ENCODE measurements at places on chromosomes 3 and 15.
A peak's percentile ranks its signal among the peaks of the same experiment; 100 is the strongest.

DNA sequence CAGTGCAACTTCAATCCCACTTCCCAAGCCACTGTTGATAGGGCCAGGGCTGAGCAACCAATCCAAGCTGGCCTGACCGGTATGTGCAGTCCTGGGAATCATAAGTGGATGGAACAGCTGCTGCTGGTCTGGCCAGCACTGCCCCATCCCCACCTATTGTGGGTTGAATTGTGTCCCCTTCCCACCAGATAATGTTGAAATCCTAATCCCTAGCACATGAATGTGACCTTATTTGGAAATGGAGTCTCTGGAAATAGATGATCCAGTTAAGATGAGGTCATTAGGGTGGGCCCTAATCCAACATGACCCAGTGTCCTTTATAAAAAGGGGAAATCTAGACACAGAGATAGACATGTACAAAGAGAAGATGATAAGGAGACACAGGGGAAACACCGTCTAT lies 13.7 kb upstream of the PDIA5 start:
- DNase-seq = peak; percentile 38

DNA sequence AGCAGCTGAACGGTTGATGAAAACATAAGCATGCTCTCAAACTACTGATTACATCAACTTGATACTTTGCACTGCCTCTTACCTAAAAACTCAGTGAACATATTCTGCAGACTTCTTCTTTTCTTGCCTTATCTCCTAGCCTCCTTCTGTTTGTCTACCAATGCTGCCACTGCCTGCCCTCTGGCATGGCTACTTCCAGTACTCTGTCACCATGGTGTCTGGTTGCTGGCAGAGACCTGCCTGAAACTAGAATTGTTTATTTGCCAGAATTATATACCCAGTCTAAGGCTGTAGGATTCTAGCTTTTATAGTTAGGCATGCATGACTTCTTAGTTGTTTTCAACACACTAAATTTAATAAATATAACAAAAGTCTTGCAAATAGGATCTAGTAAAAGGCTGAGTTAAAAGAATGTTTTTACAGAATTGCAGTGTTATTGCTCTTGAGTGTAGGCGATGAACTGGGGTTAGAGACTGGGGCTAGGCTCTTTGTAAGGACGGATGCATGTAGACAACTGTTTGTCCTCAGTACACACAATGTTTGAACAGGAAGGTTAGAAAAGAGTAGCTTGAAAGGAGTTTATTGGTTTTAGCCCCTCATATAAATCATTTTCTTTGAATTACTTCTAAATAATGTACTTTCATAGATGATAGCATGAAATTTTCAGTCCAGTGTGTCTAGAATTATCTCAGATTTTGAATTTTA lies 116.3 kb downstream of the KCNAB1 start:
- no peak for DNase-seq

DNA sequence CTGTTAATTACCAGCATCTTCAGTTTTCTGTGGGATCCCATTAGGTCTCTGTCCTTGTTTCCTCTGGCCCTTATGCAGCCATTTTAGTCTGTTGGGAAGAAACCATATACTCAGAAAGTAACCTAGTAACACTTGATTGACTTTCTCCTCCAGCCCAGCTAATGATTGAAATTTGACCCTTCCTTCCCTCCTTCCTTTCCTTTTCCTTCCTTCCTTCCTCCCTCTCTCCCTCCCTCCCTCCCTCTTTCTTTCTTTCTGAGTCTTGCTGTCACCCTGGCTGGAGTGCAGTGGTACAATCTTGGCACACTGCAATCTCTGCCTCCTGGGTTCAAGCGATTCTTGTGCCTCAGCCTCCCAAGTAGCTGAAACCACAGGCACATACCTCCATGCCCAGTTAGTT lies 5.9 kb upstream of the ZNF620 start:
- DNase-seq = no peak

DNA sequence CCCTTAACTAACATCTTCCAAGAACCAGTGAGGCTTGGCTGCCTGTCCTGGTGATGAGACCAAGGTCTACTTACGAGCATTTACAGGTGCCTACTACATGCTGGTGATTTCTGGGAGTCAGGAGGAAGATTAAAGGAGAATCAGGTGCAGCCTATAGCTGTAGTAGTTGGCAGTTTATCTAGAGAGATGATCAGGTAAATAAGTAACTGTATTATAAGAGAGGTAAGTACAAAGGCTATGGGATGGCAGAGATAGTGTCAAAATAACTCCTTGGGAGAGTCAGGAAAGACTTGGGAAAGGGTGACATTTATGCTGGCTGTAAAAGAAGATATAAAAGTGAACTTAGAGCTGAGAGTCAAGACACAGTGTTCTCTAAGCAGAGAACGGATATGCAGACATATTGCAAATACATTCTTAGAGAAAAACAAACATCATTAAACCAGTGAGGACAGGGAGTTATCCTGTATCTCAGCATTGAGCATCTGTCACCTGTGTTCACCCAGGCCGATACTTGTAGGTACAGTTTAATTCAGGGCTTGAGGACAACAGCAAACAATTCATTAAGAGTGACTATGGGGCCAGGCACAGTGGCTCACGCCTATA lies 49.7 kb upstream of the ACP3 start:
- DNase-seq = no peak

DNA sequence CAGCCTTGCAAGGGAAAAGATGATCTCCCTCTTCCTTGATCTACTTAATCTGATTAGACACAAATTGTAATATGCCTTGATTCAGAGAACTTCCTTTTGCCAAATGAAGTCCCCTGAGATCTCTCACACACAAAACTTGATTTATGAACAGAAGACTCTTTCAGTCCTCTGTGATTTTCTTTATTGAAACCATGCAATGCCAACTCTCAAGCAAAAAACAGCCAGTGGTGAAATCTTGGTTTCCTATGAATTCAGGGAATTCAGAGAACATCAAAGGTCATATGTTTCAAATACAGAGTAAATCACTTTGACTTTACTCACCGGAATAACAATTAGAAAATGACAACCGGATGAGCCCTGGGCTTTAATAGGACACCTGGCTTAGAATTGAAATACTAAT lies 211.7 kb downstream of the ABHD5 start:
- no peak for DNase-seq

Data from trophoblast cell (in vitro differentiated cells and primary cell).